ENCODE measurements at places on chromosomes 1 and 21.

- no peak for DNase-seq
These were observed 12.4 kb downstream of the LMOD1 start for GRCh38 chr1:201933840-201934430.

DNA sequence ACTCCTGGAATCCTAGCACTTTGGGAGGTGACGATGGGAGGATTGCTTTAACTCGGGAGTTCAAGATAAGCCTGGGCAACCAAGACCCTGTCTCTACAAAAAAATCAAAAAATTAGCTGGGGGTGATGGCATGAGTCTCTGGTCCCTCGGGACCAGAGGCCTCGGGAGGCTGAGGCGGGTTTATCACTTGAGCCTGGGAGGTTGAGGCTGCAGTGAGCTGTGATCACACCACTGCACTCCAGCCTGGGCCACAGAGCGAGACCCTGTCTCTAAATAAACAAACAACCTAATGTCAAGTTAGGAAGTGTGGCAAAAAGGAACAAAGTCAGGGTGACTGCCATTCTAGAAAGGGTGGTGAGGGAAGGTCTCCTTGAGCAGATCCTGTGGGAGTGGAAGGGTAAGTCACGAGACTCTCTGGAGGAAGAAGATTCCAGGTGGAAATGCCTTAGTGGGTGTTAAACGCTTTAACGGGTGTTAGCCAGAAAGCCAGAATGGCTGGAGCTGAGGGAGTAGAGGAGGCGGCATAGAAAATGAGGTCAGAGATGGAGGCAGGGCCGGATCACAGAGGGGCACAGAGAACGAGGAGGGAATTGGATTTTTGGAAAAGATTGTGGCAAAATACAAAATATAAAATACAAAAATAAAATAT lies 62.2 kb upstream of the ATP5PO start:
- no peak for DNase-seq

DNA sequence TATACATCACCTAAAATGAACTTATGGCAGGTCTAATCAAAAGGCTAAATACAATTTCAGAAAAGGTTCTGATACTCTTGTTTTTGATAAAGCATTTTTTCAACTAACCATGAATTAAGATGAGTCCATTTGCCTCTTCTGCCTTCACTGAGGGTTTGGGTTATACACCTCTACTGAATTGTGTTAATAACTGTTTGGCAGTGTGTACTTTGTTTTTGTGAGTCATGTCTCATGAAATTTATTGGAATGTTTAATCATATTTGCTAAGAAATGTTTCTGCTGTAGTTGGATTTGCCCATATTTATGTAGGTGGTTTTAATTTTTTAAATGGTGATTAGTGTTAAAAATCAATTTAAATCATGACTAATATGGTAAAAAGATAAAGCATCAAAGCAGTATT lies 190.5 kb downstream of the HS2ST1 start:
- DNase-seq = no peak

DNA sequence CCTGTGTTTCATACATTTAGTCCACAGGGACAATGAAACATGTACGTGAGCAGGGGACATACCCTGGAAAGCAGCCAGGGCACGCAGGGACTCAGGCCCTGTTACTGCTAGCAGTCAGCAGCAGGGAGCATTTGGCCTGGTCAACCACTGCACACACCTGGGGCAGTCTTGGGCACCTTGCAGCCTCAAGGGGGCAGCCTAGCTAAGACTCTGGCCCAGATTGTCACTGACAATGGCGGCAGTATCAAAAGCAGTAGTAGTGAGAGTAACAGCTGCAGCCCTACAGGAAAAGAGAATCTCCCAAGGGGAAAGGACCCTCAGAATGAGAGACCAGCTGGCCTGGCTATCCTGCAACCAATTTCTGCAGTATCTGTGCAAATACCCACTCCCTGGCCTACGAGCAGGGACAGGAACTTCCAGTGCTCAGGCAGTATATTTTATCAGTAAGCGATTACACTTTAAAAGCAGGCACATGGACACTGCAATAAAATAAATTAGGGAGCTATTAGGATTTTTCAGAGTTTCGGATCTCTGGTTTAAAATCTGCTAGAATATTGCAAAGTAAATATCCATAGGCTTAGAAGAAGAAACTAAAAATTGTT lies 475.6 kb downstream of the LTN1 start:
- peak; percentile 16 for DNase-seq

GRCh38 chr1:231616667-231617066 lies 9.9 kb upstream of the DISC1 start:
- no peak for DNase-seq

- DNase-seq = no peak
These were observed 3.4 kb upstream of the LEFTY2 start for GRCh38 chr1:225944387-225944786.

- DNase-seq = no peak
These were observed 57.5 kb upstream of the EPS8L3 start for GRCh38 chr1:109821221-109821669.

- no peak for DNase-seq
These were observed 53.1 kb downstream of the RWDD3 start for GRCh38 chr1:95287081-95287480.

DNA sequence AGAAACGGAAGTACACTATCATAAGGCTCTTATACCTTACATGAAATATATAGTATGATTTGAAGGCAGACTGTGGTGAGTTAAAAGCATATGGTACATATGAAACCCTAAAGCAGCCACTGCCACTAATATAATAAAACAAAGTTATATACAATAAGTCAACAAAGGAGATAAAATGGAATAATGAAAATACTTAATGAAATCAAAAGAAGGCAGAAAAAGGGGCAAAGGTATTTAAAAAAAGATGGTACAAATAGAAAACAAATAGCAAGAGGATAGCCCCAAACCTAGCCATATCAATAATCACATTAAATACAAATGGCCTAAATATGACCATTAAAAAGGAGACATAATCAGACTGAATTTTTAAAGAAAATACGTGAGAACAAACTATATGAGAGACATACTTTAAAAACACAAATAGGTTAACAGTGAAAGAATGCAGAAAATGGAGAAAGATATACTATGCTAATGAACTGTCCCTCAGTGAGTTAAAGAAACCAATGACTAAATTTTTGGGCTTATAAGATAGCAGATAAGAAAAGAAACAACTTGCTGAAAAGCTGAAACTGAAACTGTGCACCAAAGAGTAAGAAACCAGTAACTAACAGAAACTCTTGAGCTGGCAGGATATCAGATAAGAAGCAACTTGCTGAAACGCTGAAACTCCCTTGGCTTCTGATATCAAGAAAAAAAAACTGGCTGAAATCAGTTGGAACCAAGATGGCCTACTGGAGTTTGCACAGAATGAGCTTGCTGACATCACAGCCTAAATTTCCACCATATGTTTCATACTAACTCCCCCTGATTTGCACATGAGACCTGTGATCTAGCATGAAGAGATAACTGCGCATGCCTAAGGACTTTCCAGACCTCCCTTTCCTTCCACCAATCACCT lies 44.3 kb upstream of the IL10 start:
- peak; percentile 27 for DNase-seq

DNA sequence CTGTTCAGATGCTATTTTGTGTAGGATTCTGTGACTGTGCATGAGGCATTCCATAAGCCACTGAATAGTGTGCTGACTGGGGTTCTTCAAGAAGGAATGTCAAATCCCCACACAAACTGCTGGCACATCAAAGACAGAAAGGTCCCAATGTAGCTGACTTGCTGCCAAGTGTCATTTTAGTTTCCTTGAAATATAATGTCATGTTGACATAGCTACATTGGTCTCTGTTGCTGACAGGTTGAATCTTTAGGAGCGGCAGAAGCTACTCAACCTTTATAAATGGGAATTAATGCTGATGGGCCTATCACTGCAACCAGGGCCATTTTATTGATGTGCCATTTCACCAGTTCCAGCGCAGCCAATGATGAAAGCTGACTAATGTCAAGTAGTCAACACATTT lies 1110.7 kb upstream of the B3GALT2 start:
- DNase-seq = no peak

DNA sequence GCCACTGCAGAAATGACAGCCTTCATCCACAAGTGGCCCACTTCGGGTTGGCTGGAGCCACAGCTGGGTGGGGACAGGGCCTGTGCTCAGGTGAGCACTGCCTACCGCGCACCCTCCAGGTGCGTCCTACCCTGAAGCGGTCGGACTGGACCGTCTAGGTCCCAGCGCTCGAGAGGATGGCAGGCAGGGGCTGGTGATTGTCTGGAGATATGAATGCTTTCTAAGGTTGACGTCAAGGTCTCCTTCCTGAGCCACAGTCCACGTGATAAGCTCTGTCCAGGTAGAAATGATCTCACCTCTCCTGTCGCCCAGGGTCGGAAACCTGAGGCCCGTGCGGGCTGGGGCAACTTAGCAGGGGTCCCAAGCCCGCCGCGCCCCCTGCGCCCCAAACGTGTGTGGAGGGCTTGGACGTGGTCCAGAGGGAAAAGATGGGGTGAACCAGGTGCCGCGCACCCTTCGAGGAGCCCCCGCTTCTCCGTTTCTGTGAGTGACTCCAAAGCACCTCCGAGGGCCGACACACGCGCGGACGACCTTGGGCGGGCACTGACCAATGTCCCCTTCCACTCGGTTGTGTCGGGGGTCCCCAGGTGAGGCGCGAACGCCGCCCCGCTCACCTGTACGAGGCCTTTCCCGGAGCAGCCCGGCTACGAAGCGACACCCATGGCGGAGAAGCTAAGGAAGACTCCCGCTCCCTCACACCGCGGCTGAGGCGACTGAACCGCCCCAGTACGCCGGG lies 853 bp upstream of the DOP1B start:
- no peak for DNase-seq

GRCh38 chr1:209421978-209422680 lies 161.4 kb upstream of the CAMK1G start:
- no peak for DNase-seq

DNA sequence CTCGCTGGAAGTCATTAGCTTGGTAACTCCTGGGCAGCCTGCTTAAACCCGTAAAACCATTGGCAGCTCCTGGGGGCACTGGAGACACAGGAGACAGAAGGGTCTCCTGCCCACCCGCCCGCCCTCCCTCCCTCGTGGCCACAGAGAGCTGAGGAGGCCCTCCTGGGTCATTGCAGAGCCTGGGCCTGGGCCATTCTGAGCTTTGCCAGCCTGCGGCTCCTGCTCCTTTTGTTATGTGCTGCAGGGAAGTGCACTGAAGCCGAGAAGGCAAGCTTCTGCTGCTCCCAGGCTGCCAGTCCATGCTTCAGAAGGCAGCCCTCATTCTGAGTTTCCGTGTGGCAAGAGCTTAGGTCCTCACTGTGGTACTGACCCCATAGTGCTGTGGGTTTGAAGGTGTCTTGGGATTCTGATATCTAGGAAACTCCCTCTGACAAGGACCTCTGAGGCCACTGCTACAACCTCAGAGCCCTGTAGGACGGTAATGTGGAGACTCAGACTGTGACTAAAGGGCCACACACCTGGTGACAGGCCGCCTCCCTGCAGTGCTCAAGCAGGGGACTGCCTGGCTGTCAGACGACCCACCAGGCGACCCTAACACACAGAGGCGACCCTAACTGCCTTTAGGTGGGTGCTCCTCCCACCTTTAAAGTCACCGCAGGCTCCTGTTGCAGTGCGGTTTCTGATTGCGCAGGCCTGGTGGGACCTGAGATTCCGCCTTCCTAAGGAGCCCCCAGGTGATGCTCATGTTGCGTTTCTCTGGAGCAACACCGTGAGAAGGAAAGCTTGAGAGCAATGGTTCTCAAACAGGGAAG lies 118.7 kb downstream of the IER5 start:
- DNase-seq = no peak

GRCh38 chr21:14491269-14491681 lies 54.8 kb downstream of the SAMSN1 start:
- no peak for DNase-seq

GRCh38 chr1:56584910-56585528 lies 5.7 kb upstream of the PLPP3 start:
- peak; percentile 40 for DNase-seq

DNA sequence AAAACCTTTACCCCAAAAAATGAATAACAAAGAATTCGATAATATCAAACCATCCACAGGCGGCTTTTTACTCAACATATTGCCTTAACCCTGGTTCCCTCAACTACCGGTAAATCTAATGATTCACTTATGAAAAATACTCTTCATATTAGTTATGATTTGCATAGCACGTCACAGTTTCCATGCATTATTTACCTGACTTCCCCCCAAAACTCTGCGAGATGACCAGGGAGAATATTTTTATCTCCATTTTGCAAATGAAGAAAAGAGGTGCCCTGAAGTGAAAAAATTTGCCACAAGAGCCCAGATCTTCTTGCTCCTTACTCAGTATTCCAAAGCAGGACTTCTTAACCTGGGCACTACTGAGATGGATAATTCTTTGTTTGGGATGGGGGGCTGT lies 2.9 kb downstream of the JAK1 start:
- DNase-seq = no peak

- DNase-seq = peak; percentile 77
These were observed 48.6 kb downstream of the WDR4 start for GRCh38 chr21:42830456-42831455.

GRCh38 chr21:19864476-19864875 lies 1133.7 kb upstream of the NCAM2 start:
- DNase-seq = no peak

- no peak for DNase-seq
These were observed 1.5 kb downstream of the HCN3 start for GRCh38 chr1:155278689-155279160.

GRCh38 chr1:218351391-218352074 lies 6.4 kb downstream of the TGFB2 start:
- no peak for DNase-seq

GRCh38 chr21:39694750-39695149 lies 50.2 kb upstream of the IGSF5 start:
- no peak for DNase-seq

DNA sequence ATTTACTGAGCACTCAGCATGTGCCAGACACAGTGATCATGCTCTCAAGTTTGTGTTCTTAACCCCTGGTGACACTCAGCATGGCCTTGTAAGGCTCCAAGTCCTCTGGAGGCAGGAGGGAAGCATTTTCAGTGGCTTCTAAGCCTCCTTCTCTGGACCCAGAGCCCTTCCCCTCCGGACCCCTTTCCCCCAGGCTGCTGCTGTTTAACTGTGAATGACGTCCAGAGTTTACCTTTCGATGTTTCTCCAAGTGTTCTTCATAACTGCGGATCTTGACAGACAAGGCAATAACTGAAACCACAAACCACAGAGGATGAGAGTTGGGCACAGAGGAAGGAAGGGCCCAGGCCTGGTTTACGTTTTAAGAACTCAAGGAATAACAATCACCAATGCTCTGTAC lies 6.5 kb downstream of the MRPS15 start:
- no peak for DNase-seq

- no peak for DNase-seq
These were observed 35.8 kb downstream of the PAX7 start for GRCh38 chr1:18666317-18666920.

GRCh38 chr1:115654663-115655305 lies 13.0 kb downstream of the VANGL1 start:
- no peak for DNase-seq

DNA sequence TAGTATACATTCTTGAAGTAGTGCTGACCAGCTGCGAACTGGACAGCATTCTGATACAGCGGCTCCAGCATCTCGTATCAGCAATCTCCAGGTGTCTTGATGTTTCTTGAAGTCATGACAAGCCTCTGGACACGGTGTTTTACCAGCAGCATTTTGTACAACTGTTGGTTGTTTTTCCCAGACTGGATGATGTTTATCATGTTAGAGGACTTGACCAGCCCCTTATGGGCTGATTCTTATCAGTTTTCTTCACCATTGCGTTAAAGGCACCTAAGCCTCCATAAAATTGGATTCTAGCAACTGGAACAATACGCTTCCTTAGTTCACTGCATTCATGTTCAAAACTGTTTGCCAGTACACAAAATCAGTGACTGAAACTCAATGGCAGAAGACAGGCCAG lies 29.1 kb downstream of the CACHD1 start:
- DNase-seq = no peak

All from hematopoietic multipotent progenitor cell (in vitro differentiated cells).